ENCODE measurements at places on chromosomes 11 and 22.

DNA sequence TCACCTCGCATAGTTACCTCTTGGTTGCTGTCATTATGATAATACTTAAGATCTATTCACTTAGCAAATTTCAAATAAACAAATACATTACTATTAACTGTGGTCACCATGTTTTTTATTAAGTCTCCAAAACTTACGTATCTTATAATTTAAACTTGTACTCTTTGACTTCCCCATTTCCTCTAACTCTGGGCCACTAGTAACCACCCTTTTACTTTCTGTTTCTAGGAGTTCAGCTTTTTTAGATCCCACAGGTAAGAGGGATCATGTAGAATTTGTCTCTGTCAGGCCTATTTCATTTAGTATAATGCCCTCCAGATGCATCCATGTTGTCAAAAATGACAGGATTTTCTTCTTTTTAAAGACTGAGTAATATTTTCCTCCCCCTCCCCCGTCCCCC, 212.4 kb upstream of the C11orf87 start:
- DNase-seq, result no peak

GRCh38 chr11:102523189-102523570, 7.4 kb downstream of the MMP7 start:
- peak; percentile 42 for DNase-seq

DNA sequence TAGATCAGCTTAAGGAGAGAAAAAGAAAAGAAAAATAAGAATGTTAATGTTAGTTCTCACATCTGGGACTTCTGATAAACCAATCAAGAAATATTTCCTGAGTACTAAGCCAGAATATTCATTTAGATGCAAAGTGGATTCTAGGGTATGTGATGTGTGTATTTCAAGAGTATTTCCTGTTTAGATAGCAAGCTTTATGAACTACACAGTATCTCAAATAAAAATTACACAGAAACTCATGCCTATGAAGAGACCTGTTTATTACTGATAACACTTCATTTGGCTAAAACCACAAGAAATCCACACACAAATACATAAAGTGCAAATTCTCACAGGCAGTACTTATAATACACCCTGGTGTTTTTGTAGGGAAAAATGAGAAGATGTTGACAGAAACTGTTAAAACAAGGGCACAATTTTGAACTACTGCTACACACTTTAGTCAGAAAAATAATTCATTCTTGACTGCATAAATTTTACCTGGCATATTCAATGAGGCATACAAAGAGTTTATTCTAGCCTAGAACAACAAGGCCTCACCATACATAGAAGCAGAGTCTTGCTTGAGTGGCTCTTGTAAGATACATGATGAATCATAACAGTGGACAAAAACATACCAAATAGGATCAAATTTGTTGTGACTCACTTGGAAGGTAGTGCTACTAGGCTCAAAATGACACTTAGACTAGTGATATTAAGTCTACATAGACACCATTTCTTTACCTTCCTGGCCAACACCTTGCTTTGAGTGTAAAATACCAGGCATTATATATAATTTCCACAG, 18.8 kb upstream of the P4HA3 start:
- no peak for DNase-seq

DNA sequence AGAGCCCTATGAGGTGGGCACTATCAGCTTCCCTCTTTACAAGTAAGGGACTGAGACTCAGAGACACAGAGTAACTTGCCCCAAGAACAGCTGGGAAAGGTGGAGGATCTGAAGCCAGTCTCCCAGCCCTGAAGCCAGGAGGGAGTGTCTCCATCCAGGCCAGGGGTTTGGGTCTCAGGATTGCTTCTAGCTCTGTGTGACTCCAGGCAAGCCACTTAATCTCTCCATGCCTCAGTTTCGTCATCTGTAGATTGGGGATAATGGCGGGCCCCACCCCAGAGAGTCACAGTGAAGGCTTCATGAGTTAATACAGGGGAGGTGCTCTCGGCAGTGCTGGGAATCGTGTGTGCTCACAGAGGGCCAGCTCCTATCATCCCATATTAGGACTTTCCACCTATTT, 10.5 kb downstream of the MAP4K2 start:
- DNase-seq, result no peak

DNA sequence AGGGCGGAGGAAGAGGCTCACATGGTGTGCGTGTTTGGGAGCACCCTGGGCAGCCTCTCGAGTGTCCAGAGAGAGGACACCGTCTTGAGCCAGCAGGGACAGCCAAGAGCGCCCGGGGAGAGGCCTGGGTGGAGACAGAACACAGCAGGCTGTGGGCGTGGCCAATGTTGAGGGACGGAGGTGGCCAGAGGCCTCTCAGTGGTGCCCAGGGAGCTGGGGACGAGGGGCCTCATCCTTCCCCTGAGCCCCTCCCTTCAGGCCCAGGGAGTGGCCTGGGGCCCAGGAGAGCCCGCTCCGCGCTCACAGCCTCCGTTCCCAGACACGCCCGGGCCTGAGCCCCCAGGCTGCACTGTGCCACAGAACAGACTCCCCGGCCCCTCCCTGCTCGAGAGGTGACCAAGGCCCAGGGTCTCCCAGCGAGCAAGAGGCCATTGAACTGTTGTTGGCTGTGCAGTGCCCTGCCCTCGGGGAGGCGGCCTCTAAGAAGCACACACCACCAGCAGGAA, 48.4 kb downstream of the CDKN1C start:
- DNase-seq, result peak; percentile 22

DNA sequence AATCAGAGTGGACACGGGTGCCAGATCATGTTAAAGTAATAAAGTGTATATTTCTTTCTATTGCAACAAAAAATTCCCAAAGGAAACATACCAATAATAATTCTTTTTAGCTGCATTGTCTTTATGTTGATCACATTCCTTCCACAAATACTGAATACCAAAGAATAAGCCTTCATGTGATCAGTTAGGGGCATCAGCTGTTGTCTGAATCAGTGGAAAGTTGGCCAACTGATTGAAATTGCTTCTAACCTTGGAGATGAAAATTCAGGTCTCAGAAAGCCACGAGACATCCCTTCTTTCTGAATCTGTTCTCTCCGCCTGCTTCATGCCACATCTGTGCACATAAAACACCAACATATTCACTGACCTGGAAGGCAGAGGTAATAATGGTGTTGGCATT, 785.2 kb downstream of the KCNA4 start:
- no peak for DNase-seq

DNA sequence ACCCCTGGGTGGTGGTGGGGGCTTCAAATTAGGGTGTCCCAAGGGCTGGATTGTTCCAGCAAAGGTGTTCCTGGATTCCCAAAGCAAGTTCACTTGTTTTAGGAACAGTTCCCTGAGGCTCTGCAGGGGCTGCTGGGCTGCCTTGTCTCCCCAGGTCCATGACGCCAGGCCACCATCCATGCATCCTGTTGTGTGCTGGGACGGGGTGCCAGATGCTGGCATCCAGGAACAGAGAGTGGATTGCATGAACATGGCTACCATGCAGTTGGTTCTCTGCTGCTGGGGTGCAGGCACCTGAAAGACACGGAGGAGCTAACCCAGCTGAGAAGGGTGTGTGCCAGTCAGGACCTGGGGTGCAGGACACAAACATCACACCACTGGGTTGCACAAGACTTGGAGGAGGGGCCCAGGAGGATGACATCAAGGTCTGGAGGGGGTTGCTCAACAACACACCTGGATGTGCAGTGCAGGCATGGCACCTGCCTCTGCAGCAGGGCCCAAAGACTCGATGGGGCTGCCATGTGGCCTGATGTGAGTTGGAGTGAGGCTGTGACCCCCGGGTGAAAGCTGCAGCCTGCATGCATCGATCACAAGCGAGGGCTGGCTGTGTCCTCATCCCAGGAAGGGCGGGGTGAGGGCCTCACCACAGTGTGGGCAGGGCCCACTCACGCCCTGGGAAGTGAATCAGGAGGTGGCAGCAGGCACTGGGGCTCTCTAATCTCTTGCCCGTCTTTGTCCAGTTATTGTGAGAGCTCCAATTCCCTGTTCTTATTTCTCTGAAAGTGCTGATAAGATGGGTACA, 74.0 kb upstream of the CLDN5 start:
- DNase-seq, result peak; percentile 30
